ENCODE measurements at places on chromosomes 6 and 20.

DNA sequence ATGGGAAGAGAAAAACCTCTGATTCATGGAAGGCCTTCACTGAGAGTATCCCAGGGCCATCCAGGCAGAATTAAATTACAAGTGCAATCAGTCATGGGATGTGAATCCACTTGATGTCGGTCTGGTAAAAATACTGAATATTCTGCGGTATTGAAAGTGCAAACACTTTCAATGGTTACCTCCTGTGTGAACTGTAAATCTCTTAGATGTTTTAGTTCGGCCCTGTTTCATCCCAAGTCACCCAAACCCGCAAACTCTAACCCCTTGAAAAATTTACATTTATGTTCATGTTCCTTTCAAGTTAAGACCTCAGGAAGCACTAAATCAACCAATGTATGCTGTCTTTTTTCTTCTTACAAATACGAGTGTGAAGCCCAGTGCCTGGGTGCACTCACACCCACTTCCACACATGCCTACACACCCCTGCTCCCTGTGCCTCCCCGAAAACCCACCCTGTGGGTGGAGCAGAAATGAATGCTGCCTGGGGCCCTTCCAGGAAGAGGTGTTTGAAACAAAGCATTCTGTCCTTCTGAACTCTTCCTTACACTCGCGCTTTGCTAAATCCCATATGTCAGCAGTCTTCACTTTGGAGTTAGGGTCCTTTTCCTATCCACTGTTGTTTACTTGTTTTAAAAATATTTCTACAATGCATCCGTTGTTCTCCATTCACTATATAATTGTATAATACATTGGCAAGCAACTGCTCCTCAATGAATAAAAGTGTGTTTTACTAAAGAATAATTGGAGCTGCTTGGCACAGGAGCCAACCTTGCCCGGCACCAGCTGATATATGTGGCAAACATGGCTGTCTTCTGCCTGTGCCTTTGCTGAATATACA is 62.7 kb downstream of the FYN start:
- no peak for DNase-seq

- no peak for DNase-seq
These were observed 208.0 kb upstream of the SASH1 start for GRCh38 chr6:148134592-148134991.

DNA sequence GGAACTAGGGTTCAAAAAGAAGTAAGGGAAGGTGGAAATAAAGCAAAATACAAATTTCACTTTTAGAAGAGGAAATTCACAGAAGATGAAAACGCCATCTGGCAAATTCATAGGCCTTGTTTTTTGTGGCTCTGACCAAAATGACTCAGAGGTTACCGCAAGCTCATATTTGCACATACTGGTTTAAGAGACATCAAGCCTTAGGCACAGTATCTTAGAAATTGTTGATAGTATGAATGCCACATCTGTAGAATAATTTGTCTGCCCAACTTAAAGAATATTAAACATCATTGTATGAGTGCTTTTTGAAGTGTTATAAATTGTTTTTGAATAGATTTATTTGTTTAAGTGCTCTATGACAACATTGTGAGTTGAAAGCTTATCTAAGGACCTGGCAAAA is 10.6 kb downstream of the TAAR1 start:
- DNase-seq: no peak

GRCh38 chr6:20427856-20428255 is 26.2 kb downstream of the E2F3 start:
- no peak for DNase-seq

- no peak for DNase-seq
These were observed 266.2 kb upstream of the ADGRB3 start for GRCh38 chr6:68368845-68369244.

GRCh38 chr20:14951105-14951504 is 613.7 kb upstream of the FLRT3 start:
- DNase-seq: no peak

DNA sequence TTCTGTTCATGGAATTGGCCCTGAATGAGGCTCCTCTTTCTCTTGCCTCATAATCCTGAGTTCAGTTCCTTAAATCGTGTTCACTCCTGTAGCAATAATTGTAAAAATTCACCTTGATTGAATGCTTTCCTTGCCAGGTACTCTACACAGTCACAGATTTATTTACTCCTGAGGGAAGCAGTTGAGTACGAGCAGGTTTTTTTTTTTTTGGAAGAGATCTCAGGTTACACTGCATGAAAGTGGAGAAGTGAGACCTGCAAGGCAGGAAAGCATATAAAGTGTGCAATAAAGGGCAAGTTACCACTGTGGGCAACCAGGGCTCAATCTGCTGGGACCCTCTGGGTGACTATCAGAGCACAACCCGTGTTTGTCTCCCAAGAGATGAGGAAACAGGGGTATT is 93.0 kb upstream of the DOK5 start:
- no peak for DNase-seq

- peak; percentile 57 for DNase-seq
These were observed 35.2 kb upstream of the MDFI start for GRCh38 chr6:41602864-41603608.

DNA sequence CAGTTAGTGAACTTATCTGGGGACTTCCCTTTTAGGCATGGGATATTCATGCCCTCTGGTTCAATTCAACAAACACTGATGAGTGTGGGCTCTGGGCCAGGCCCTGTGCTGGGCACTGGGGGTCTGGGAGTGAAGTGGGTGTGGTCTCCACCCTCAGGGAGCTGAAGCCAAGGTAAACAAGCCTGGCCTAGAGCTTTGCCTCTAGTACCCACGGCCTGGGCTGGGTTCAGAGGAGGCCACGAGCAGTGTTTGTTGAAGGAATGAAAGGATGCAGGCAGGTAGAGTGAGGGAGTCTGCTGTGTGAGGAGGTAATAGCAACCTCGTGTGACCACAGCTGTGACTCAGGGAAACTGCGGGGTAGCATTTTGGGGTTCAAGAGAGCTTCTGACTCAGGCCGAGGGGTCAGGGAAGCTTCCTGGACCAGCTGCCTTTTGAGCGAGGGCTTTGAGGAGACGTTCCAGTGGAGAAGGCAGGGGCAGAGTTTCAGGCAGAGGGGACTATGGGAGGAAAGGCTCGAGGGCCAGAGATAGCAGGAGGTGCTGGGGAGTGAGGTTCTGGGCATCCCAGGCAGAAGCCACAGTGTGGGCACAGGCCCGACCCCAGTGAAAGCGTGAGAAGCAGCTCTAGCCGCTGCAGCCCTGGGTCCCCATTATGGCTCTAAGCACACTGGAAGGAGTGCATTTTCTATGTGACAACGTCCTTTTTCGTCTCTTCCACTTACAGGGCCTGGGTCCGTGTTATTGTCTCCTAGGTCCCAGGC is 5.6 kb downstream of the MYLK2 start:
- no peak for DNase-seq

DNA sequence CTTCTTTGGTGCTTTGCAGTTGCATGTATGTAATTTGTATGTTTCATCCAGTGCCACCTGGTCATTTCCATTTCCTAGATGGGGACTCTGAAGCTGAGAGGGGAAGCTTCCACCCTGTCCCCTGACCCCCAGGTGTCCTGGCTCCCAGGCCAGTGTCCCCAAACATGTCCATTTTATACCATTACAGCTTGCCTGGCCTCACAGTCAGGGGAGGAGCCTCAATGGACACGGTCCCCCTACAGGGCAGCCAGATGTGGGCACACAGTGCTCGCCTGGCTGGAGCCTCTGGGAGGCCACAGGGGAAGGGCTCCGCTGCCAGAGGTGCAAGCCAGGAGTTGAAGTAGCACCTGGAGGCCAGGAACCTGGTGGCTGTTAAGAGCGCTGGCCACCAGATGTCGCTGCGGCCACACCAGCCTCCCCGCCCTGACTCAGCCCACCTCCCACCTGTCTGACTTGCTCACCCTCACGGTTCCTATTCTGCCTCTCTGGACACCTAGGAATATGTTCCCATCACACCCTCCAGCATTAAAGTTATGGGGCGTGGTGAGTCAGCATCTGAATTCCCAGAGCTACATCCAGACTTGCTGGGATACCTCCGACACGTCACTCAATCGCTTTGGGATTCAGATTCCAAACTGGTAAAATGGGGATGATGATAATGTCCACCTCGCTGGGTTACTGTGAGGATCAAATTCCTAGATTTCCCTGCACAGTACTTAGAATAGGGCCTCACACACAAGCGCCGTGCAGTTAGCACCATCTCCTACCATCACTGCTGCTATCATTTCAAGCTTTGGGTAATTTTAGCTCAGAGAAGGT is 107.4 kb downstream of the SULF2 start:
- DNase-seq: no peak

GRCh38 chr20:32115211-32115767 is 5.8 kb downstream of the TM9SF4 start:
- no peak for DNase-seq

- no peak for DNase-seq
These were observed 1196.7 kb upstream of the CITED2 start for GRCh38 chr6:140571145-140571544.

DNA sequence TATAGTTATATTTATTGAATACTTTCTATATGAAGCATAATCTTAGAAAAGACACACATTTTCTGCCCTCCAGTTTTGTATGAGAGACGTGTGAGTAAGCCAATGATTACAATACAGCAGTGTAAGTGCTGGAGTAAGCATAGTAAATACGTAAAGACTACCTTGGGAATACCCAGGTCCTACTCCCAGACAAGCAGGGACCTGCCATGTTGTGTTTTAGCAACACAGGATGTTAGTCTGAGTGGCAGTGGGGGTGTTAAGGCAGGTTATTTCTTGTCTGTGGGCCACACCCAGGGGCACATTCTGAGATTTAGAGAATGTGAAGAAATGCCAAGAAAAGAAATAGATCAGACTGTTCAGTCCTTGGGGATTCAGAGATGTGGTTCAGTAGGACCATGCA is 34.3 kb upstream of the RNF144B start:
- DNase-seq: no peak

DNA sequence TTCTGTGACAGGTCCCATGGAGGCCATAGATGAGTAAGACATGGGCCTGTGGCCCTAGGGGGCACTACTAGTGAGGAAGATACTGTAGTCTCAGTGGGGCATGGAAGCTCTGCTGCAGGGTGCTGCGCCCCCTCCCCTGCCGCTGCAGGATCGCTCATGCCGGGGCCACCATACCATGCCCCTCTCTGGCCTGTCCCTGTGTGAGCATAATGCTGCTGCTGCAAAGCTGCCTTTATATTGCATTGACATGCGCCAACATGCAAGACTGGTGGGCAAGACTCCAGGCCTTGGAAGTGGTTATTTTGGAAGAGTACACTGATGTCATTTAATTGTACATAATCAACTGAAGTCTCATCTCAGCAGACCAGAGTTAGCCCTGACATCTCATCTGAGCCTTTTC is 60.0 kb downstream of the TOX2 start:
- no peak for DNase-seq

GRCh38 chr20:10002866-10003265 is 31.9 kb upstream of the ANKEF1 start:
- no peak for DNase-seq

GRCh38 chr6:79813143-79813850 is 134.1 kb downstream of the ELOVL4 start:
- DNase-seq: no peak

DNA sequence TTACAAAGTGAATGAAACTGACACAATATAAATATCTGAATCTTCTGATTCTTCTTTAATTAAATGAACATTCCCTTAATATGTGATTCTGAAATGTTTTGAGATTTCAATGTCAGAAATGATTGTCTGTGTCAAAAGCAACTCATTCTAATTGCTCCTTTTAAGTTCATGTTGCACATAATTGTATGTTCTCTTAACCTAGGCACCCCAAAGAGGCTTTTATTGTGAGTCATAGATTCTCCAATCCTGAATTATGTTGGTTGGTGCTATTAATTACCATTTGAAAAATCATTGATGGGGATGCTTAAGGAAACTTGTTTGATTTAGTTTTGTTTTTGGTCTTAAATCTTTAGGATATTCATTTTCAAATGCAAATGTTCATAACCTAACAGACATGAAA is 829.7 kb upstream of the CITED2 start:
- DNase-seq: no peak

GRCh38 chr20:33673410-33674293 is 576 bp downstream of the NECAB3 start:
- no peak for DNase-seq

- no peak for DNase-seq
These were observed 302.9 kb downstream of the CLIC5 start for GRCh38 chr6:45712786-45713185.

GRCh38 chr6:111002350-111002749 is 20.5 kb downstream of the RPF2 start:
- DNase-seq: no peak

GRCh38 chr6:56531839-56532595 is 110.7 kb downstream of the DST start:
- no peak for DNase-seq

GRCh38 chr6:107342144-107342543 is 117.2 kb downstream of the PDSS2 start:
- DNase-seq: no peak

DNA sequence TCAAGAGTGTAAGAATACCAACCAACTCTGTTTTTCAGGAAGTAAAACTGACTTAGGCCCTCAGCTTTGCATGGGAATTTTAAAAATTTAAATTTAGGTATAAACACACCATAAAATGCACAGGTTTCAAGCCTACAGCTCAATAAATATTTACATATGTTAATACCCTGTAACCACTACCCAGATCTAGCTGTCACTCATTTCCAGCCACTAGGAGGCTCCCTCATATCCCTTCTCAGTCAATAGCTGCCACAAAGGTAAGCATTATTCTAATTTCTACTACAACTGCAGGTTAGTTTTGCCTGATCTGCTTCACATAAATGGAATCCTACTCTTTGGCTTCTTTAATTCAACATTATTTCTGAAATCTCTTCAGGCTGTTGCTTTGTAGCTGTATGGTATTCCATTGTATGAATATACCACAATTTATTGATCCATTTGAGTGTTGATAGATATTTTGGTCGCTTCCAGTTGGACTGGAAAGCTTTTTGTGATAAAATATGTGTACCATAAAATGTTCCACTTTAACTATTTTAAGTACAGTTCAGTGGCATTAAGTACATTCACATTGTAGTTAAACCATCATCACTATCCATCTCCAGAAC is 32.5 kb upstream of the MEI4 start:
- no peak for DNase-seq

DNA sequence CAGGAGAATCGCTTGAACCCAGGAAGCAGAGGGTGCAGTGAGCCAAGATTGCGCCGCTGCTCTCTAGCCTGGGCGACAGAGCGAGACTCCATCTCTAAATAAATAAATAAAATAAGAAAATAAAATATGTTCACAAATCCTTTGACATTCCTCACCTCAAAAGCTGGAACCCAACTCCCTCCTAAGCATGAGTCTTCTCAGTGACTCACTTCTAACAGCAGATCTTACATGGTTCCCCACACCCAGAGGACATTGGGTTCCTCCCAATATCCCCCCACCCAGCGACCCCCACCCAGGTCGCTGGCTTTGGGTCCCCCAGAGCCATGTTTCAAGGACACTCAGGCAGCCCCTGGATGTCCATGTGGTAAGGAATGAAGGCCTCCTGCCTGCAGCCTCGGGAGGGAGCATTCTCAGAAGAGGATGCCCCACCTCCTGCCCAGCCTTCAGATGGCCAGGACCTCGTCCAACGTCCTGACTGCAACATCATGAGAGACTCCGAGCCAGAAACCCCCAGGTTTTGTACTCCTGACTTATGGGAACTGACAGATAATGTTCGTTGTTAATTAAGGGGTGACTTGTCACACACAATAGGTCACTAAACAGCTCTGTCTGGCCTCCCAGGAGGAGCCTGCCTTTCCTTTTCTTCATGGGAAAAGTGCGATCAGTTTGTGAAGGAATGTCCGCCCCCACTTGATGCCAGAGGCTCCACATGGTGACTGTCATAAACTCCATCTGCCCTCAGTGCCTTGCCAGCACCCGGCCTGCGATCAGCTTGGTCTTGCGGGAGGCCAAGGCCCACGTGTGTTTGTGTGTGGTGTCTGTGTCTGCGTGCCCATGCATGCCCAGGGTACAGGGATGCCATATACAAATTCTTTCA is 10.1 kb upstream of the GMEB2 start:
- no peak for DNase-seq

Measured in effector memory CD4-positive, alpha-beta T cell (primary cell).